ENCODE measurements at places on chromosomes 7 and 10.

DNA sequence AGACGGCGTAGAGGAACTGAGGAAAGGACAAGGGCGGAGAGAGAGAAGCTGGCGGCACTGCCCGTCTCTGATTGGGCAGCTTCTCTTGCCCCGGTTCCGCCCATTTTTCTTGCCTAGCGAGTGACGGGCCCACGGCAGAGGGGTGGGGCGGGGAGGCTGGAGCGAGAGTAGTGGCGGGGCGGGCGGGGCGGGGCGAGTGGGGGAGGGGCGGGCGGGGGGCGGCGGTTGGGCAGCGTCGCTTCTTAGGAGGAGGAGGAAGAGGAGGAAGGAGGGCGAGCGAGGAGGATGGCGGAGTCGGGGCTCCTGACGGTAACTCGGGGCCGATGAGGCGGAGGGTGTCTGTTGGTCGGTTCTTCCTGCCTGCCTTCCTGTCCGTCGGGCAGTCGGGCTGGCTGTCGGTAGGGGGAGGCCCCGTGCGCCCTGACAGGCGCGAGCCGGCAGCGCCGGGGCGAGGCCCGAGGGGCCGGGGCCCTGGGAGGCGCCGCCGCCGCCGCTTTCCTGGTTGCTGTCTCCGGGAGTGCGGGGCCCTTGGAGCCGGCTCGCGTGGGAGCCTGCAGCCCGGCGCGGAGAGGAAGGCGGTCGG lies at the start of gene SHOC2:
TSS of gene SHOC2 (plus strand) at position 256 of the 583 bp plus-strand sequence. CDS start 44,755 bp downstream, outside the sequence.
- DNase-seq, result peak; percentile 95

- DNase-seq, result no peak
Observed at GRCh38 chr10:59513558-59513957, 151.2 kb upstream of the FAM13C start.

GRCh38 chr7:37315772-37316715 lies 132.6 kb downstream of the ELMO1 start:
- DNase-seq, result no peak

DNA sequence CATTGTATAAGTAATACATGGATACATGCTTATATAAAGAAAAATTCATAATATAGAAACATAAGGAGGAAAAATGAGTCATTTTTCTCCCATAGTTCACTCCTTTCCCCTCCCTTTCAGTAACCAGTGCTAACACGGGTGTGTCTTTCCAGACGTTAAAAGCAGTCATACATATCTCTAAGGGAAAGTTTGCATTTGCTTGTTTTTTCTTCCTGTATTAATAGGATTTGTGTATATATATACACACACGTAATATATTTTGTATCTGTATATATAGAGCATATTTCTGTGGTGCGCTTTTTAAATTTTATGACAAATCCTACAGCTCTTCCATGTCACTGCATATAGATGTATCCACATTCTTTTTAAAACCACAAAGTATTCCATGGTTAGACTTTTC lies 78.8 kb downstream of the RALA start:
- DNase-seq, result no peak

DNA sequence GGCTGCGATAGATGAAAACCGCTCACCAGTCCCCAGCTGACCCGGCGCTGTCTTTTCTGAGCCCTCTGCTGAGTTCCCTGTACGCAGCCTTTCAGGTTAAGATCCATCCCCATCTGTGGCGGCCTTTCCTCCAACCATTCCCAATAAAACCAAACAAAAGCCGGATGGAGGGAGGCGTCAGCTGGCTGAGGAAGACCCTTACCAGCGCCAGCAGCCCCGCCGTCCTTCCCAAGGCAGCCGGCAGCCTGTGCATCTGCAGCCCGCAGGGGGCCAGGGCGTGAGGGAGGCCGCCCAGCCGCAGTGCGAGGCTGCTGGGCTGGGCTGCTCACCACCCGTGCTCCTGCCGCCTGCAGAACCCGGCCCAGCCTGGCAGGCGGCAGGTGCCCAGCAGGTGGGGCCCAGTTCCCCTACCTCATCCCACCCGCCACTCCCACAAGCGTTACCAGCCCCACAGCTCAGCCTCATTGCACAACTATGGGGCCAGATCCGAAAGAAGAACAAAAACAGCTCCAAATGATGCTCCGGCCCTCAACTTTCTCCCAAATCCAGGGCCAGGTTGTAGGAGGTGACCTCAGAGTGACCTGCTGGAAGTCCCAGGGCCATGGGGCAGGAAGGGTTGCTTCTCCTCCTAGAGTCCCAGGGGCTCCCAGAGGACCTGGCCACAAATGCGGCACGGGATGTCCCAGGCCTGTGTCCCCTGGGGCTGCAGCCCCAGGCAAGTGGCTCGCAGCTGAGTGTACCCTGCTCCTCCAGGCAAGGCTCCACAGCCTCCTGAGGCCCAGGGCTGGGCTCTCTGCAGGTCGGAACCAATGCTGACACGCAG lies 23.8 kb downstream of the PAPOLB start:
- DNase-seq, result no peak

DNA sequence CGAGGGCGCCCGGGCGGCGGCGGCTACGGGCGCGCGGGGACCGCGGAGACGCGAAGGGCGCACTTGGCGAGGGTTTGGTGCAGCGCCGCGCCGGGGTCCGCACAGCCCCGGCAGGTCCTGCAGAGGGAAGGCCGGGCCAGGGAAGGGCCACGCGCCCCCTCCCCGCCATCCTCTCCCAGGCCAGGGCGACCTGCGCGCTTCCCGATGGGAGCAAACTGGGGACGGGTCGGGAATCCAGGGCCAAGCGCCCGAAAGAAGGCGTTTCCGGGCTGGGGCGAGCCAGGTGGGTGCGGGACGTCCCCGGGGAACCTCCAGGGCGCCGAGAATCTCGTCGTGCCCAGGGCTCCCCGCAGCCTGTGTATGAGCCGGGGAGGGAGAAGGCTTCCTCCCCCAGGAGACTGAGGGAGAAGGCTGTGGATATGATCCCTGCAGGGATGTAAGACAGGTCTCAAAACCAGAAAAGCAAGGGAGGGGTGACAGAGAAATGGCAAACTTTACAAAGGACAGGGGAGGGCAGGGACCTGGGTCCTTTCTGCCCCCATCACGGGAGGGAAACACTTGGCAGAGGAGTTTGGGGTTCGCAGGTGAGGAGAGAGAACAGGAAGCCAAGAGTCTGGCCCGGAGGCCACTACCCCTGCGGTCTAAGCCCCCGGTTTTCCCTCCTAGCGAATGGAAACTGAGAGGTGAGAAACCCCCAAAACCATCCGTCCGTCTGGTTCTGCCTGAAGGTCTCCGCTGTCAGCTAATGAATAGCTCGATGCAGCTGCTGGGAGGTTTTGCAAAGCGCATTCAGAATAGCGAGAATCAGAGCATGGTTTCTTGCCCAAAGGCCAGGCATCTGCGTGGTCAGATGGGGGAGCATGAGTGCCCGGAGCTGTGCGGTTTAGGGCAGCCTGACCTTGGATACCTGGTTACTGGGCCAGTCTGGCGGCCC lies 674 bp downstream of the AMZ1 start:
- DNase-seq, result no peak

GRCh38 chr10:124520558-124521428 lies 59.2 kb downstream of the LHPP start:
- no peak for DNase-seq
